Left lobe of liver (tissue), 2 donors: ENCODE measurements at places on chromosomes 6 and 20. TPM values are rescaled to one million over a fixed set of nuclear protein-coding genes. Genes with fewer than 3 reads are reported as not detected.

GRCh38 chr6:54718541-54719023 lies 128.0 kb upstream of the FAM83B start:
- no peak for DNase-seq

DNA sequence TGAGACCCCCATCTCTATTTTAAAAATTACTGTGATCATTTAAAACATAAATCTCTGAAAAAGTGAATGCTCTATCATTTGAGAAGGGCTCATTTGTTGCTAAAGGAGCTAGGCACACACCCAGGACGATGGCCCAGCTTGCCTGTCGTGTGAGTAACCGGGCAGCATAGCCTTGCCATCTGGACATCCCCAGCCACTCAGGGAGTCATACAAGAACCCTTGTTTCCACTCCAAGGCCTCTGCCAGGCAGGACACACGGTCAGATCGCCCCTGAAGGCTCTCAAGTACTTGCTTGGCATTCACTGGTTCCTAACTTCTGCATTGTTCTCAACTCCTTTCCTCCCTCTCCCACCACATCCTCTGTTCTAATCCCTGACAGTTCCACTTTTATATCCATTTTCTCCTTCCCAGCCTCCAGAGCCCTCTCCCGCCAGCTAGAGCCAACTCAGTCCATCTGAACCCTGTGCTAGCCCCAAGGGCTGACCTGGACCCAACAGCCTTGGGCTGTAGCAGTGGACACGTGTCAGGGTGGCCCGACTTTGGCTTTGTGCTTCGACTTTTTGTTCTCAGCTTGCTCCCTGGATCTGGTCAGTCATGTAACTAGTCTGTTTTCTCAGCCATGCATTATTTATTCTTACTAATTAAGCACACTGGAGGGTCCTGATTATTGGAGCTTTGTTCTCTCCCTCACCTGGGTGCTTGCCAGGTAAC lies 15.7 kb upstream of the EZR start:
- DNase-seq: no peak

GRCh38 chr6:5163247-5163646 lies 78.1 kb downstream of the PPP1R3G start:
- DNase-seq: no peak

DNA sequence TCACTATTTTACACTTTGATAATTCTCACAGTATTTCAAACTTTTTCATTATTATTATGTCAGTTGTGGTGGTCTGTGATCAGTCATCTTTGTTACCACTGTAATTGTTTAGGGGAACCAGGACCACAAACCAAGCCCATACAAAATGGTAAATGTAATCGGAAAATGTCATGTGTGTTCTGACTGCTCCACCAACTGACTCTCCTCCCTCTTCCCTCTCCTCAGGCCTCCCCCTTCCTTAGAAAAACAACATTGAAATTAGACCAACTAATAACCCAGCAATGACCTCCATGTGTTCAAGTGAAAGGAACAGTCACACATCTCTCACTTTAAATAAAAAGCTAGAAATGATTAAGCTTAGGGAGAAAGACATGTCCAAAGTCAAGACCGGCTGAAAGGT lies 63.8 kb downstream of the GMDS start:
- no peak for DNase-seq

- DNase-seq: no peak
Measured at GRCh38 chr20:17641520-17641964, 40.5 kb downstream of the RRBP1 start.

- no peak for DNase-seq
Measured at GRCh38 chr6:112022749-112023148, 31.2 kb upstream of the CCN6 start.

DNA sequence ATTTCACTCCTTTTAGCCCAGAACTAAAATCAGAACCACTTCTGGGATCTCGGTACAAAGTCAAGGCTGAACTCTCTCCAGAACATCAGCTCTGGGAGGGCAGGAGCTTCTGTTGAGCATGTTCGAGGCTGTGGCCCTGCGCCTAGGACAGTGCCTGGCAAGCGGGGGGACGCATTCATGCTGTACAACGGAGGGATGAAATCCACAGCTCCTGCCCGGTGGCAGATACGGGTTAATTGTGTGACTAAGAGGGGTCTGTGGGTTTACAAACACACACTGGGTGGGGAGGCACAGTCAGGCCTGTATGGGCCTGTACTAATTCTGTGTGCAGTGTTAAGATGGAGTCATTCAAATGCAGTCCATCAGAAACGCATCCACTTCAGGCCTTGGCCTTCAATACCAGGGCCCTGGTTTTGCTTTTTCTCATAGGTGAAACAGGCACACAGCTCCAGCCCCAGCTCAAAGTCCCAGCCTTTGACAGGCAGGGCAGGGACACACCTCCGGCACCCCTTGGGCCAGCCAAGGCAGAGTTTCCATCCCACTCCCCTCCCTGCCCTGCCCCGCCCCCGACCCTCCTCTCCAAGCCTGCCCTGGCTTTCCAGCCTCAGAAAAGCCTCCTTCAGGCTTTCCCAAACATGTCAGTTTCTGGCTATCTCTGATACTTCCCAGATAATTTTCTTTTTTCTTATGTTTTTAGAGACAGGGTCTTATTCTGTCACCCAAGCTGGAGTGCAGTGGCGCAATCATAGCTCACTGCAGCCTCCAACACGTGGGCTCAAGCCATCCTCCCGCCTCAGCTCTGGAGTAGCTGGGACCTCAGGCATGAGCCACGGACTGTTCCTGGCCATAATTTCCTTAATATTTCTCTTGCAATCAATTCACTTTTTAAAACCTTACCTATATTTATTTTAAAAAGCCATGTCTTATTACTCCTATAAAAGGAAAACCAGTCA lies 109.8 kb downstream of the SULF2 start:
- no peak for DNase-seq

DNA sequence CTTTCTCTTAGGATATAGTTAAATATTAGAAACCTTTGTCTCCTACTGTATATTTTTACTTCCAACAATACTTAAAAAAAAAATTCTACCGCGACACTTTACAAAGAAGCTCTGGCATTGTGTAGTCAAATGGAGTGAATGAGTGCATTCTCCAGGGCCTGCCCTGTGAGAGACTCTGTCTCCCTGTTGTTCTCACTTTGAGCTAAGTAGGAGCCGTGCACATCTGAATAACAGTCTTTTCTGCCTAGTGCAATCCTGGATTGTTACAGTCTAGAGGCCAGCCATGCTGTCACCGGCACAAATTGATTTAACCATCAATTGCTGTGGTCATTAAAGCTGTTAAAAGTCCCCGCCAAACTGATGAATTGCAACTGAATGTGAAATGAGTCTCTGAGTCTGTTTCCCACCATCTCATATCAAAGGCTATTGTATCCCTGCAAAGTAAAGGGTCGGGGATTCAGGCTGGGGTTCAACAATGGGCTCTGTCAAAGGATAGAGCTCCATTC lies 156.0 kb downstream of the RFPL4B start:
- no peak for DNase-seq

- DNase-seq: no peak
Measured at GRCh38 chr6:70956451-70957283, at the start of gene B3GAT2. TSS of gene B3GAT2 (minus strand) at chr6:70957060. CDS start at chr6:70956429, 631 bp downstream.

DNA sequence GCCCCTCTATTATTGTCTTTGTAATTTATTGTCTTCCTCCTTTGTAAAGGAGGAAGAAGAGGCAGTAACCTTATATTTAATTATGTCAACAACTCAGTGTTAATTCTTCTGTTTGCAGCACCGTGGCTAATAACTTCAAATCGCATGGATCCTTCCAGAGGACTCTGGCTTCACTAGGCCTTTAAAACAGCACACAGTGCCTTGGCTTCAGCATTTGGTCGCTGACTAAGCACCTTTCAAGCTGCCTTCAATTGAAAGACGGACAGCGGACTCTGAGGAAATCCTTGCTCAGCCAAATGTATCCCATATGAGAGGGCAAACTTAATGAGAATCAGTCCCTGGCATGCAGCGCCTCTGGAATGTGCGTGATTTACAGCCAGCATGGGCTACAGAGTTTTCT lies 64.2 kb downstream of the SGK1 start:
- DNase-seq: no peak

GRCh38 chr20:40646813-40647212 lies 42.2 kb downstream of the MAFB start:
- DNase-seq: no peak

DNA sequence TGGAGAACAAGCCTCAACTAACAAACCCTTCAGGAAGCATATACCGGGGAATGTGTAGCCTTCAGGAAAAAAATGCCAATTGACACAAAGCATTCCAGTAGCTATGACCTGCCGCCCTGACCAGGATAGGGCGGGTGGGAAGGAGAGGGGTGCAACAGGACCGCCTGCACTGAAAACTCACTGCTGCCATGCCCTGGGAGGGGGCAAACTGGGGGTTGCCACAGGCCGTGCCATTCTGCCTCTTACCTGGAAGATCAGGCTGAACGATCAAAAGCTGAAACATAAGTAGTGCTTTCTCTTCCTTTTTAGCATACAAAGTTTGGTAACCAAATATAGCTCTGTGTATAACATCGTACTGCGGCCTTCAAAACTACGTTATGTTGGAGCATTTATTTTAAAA lies 21.7 kb downstream of the NR2E1 start:
- peak; percentile 15 for DNase-seq

DNA sequence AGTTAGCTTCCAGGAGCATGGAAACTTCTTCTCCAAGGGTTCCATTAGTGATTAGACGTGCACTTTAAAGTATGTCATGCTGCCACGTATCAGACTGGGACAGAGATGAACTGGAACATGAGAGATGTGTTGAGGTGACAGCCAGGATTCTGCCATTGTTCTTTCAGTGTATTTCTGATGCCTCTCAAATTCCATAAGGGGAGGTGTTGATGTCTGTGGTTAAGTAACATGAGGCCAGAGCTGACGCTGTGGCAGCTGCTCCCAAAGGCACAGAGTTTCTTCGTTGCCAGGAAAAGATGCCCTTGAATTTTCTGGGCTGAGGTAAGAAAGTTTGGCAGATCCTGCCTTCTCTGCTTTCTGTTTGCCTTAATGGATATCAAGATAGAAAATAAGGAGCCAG lies 63.5 kb downstream of the TRMT6 start:
- DNase-seq: no peak

GRCh38 chr6:170371080-170371479 lies 64.5 kb downstream of the FAM120B start:
- no peak for DNase-seq

DNA sequence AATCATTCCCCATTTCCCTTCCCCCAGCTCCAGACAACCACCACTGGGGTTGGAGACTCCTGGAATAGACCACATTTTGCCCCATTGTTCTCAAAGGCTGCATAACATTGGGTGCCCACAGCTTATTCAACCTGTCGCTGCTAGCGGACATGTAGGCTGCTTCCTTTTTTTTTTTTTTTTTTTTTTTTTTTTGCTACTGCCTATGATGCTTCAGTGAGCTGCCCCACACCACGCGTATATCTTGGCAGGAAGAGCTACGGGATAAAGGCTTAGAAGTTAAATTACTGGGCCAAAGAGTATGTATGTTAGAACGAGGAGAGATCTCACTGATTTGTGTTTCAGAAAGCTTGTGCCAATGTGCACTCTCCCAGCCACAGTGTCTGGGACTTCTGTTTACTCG lies 7.0 kb downstream of the LBP start:
- DNase-seq: no peak

The C20orf141 gene
- not detected for total RNA-seq

The MAK gene
- not detected for total RNA-seq

The SLC32A1 gene
- not detected for total RNA-seq

DNA sequence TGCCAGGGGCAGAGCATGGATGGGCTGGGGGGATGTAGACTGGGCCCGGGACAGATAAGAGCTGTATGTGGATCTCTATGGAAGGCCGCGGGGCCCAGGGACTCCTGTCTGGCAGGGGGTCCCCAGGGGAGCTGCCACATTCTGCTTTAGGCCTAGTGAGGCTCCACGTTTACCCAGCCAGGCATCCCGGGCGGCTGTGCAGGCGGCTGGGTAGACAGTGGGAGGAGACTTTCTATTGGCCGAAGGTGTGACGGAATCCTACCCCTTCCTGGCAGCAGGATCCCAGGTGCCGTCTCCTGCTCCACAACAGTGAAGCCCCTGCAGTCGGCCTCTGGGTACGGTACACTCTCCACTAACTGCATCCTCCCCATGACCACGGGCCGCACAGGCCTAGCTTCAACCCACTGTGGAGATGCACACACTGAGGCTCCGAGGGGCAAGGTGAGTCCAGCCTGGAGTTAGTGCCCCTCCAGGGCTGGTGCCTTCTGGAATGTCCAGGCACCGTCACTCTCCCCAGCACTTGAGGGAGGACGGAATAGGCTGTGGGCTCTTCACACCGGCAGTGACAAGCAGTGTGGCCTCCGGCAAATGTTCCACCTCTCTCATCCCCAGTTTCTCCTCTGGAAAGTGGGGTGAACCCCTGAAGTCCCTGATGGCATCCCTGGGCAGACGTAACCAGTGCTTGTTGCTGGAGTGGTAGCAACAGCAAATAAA lies 36.8 kb upstream of the ZBP1 start:
- DNase-seq: peak; percentile 35

The CITED2 gene
- 79.7 TPM for total RNA-seq

GRCh38 chr6:56690519-56691285 lies 48.0 kb upstream of the DST start:
- DNase-seq: no peak
